Left lung (tissue), 14 donors: ENCODE measurements at places on chromosomes 7 and 10. TPM values are rescaled to one million over a fixed set of nuclear protein-coding genes. Genes with fewer than 3 reads are reported as not detected.
A peak's percentile ranks its signal among the peaks of the same experiment; 100 is the strongest.

- no peak for DNase-seq
These were observed 28.4 kb downstream of the ENTPD1 start for GRCh38 chr10:95784279-95784913.

DNA sequence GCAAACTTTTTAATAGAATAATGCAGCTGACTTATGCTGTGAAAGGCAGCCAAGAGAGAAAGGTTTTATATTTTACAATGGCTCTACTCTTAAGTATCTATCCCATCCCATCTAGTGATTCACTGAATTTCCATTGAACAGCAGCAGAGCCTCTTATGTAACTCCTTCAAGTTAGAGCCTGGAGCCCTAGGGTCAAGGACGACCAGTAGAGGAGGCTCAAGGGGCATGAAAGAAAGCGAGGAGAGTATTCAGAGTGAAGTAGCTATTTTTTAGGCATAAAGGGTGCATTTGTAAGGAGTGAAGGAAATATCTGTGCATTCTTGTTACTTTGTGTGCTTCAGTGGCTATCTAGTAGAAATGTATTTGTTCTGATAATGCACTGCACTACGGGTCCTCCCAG is 180.2 kb upstream of the TPK1 start:
- DNase-seq, result no peak

DENND2A gene
- 17.4 TPM for total RNA-seq

GRCh38 chr10:105745596-105746148 is 1104.6 kb downstream of the SORCS3 start:
- DNase-seq, result no peak

DNA sequence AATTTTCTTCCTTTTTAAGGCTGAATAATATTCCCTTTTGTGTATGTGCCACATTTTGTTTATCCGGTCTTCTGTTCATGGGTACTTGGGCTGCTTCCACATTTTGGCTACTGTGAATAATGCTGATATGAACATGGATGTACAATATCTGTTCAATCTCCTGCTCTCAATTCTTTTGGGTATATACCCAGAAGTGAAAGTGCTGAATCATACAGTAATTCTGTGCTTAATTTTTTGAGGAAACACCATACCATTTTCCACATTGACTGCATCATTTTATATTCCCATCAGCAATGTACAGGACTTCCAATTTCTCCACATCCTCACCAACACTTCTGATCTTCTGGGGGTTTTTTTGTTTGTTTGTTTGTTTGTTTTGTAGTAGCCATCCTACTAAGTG is 135.0 kb upstream of the INHBA start:
- DNase-seq, result no peak

- DNase-seq, result peak; percentile 27
These were observed at the start of gene SLC29A4 for GRCh38 chr7:5282543-5283316. SLC29A4 (plus strand) TSS chr7:5282943; CDS start chr7:5287817, 4,874 bp downstream.

DNA sequence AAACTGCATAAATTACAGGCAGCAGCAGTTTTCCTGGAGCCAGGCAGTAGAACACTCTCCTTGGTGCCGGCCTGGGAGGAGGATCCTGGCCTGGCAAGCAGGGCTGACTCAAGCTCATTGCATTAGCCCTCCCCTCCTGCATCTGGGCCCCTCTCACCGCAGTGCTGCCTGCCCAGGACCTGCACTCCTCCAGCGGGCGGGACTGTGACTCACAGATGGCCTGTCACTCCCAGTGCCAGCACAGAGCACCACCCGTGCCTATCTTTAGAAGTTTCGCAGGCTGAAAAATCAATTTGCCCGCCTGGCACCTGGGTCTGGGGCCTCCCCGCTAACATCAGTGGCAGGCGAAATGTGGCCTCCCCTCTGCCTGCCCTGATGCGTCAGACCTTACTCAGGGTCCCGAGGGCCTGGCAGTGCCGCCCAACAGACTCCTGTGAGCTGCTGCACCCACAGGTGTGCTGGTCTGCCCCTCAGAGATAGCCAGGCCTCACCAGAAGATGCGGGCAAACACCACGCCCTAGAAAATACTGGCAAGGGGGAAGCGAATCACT is 123.8 kb downstream of the KCNMA1 start:
- DNase-seq, result no peak

- DNase-seq, result peak; percentile 66
These were observed 66.4 kb downstream of the ASAH2B start for GRCh38 chr10:50805981-50806622.

DNA sequence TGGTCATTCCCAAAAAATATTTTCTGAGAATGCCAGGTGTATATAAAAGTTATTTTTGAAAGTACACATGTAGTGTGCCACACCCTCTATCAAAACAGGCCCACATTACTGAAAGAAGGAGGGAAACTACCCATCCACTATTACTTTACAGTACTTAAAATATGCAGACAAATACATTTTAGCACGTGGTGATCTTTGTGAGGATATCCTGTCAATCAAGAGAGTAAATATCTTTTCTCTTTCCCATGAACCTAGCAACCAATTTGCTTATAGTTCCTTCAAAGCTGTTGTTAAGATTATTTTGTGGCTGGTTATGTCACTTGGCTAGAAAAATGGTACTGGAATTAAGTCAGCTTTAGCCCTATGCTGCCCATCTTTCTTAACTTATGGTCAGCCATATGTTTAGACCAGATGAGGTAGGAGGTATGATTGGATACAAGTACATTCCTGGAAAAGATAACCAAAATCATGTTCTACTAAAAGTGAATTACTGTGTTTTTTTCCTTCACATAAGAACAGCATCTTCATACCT is 70.1 kb downstream of the AUTS2 start:
- no peak for DNase-seq

DNA sequence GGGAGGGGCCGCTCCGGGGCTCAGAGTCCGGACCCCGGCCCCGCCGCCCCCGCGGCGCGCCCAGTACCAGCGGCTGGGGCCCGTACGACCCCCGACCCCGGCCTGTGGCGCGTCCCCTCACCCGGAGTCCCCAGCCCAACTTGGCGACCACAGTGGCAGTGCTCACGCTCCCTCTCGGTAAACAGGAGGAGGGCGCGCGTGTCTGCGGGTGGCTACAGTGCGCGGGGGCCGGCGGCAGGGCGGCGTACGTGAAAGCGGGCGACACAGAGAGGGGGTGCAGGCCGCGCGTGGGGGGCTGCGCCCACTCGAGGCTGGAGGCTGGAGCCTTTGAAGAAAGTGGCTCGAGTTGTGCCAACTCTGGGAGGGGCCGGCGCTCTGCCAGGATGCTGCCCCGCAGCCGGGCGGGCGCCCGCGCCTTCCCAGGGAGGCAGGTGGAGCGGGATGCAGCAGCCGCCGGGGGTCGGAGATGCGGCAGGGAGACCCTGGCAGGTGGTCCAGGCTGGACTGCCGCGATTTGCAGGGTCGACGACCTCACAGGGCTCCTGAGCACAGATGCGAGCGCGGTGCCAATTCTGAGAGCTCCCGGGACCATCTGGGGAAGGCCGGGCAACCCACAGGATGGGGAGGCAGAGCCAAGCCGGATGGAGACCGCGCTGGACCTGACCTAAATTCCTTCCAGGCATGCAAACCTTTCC is 655 bp downstream of the PTPRE start:
- DNase-seq, result no peak

- DNase-seq, result peak; percentile 51
These were observed 131.1 kb upstream of the CDK1 start for GRCh38 chr10:60646966-60647796.

DNA sequence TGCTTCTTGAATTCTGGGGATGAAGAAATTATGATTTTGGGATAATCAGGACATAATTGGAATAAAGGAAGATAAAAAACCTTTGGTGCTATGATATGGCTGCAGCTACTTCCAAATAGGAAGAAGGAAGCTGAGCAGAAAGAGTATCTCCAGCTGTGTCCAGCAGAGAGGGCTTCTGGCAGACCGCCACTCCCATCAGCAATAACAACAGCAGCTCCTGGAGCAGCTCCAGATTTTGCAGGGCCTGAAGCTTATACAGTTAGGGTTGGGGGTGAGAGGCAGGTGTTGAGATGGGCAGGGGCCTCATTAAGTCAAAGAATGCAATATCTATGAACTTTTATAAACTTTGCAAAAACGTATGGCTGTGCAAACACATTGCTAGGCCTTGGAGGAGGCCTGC is 62.3 kb downstream of the C10orf120 start:
- DNase-seq, result no peak

DNA sequence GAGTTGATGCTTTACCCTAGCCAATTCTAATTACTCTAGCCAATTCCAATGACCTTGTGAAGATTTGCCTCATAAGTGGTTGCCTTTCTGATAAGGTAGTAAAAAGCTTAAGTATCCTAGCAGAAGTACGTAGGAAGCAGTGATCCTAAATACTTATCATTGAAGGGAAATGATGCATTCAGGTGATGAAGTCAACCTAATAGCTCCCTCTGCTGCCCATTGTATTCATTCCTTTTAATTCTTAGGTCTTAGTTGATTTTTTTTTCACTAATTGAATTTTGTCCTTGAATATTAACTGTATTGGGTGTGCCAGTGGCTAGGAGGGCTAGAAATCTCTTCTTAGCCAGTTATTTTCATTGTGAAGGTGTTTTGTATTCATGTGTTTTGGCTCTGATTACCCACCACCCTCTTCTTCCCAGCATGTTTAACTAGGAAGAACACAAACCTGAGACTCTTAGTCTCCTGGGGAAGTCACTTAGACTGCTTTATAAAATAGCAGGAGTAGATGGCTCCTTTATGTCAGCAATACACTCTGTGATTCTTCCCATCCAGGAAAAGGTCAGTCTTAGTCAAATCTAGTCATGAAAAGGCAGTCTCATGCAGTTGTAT is 46.3 kb downstream of the PLEKHA8 start:
- no peak for DNase-seq

DNA sequence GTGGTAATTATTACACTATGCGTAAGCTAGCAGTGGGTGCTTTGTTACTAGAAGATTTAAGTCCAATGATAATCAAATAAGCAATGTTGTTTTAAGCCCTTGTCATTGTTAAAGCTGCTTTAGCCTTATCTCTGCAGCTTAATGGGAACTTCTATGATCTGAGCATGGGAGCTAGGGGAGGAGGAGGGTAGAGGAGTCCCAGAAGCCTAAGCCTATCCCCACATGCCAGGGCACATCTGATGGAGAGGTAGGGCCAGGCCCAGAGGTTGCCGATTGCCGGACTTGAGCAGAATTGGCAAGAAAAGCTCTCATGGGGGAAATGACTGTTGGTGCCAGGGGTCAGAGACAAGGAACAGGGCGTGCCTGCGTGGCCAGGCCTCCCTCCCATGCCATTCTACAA is 13.4 kb downstream of the CUBN start:
- no peak for DNase-seq

PPRC1 gene
- 41.8 TPM for total RNA-seq

GRCh38 chr7:24932815-24933214 is 47.2 kb downstream of the OSBPL3 start:
- DNase-seq, result no peak

- DNase-seq, result no peak
These were observed 113.9 kb downstream of the CACNB2 start for GRCh38 chr10:18254086-18254485.

THNSL1 gene
- total RNA-seq, result 3.9 TPM

DNA sequence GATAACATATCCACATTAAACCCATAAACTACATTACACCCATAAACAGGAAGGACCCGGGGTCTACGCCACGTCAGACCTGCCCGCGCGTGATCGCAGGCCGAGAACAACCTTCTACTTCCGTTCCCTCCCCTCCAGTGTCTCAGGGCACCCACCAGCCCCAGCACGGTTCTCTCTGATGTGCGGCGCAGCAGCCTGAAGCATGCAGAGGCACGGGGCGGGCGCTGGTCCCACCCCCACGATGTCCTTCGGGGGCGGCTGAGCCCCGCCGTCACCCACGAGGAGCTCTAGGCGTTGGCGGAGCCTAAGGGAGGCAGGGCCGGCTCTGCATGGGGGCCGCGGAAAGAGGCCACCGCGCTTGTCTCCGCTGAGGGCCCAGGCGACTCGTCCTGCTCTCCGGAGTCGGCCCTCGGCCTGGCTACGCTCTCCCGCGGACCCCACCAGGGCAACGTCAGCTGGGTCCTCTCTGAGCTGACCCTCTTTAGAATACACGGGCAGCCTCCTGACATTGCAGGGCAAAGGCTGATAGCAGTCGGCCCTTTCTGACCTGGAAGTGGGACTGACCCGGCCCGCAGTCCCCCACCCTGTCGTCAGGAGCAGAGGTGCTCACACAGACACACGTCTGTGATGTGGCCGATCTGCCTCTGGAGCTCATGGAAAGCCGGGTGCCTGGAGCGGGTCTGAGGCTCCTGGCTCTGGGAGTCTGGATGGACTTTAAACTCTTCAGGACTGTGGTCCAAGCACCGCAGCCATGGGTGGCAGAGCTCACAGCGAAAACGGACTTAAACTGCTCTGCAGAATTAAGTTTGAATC is 65.6 kb upstream of the ADGRA1 start:
- DNase-seq, result no peak

DNA sequence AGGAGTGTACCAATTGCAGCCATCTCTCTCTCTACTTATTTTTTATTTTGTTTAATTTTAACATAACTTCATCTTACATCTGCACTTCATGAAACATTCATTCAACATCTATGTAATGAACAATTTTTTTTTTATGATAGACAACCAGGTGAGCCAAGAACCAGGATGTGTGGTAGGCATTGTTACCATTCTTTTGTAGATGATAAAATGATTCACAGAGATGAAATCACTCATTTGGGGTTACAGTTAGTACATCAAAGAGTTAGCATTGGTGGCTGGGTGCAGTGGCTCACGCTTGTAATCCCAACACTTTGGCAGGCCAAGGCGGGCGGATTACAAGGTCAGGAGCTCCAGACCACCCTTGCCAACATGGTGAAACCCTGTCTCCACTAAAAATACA is 127.8 kb downstream of the HDAC9 start:
- no peak for DNase-seq

DNA sequence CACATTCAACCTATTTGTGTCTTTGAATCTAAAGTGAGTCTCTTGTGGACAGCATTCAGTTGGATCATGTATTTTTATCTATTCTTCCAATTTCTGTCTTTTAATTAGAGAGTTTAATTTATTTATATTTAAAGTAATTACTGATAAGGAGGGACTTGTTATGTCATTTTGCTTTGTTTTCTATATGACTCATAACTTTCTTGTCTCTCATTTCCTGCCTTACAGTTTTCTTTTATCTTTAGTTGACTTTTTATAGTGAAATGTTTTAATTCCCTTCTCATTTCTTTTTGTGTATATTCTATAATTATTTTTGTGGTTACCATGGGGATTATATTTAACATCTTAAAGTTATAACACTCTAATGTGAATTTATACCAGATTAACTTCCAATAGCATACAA is 7.3 kb upstream of the ZNF518A start:
- DNase-seq, result no peak

AFAP1L2 gene
- 6.4 TPM for total RNA-seq

GRCh38 chr10:131774681-131775085 is 126.1 kb upstream of the PPP2R2D start:
- no peak for DNase-seq

GRCh38 chr10:43939389-43939938 is 290.8 kb upstream of the ZNF32 start:
- DNase-seq, result no peak

DNA sequence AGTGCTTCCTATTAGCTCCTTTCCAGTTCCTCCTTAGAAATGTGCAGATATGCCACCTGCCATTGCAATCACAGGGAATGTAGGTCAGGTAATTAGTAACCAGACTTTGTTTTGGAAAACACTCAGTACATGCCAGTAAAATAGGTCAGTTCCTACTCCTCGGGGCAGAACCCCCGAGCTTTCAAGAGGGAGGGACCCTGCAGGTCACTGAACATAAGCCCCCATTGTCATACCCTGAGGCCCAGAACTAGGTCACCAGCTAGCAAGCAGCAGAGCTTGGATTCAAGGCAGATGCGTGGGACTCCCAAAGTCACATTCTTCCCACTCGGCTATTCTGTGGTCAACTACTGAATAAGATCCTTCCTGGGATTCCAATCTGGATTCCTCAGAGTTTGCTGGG is 104.8 kb downstream of the PPP1R3C start:
- DNase-seq, result no peak

GRCh38 chr10:17425584-17426262 is 28.7 kb downstream of the ST8SIA6 start:
- DNase-seq, result no peak
